ENCODE measurements at places on chromosomes 1 and 21.

DNA sequence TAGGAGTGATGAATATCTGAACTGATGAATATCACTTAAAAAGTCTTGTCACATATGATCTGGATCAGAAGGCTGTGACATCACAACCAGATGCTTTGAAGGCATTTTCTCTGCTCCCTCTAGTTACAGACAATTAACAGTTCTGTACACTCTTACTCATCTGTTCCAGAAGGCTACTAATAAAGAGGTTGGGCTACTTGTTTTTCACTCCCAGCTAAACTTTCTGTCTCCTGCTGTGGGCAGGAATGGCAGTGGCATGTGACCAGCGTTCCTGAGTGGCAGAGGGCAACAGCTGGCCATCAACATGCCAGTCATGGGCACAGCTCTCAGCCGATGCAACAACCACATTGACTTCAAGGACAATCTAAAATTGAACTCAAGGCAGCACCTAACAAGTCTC is 66.7 kb downstream of the SLC45A1 start:
- DNase-seq: no peak

GRCh38 chr1:103239034-103239433 is 130.7 kb upstream of the COL11A1 start:
- DNase-seq: no peak

GRCh38 chr1:227777156-227777555 is 38.3 kb upstream of the PRSS38 start:
- peak; percentile 52 for DNase-seq

- no peak for DNase-seq
These were observed 2.5 kb downstream of the CDC42BPA start for GRCh38 chr1:227315629-227316346.

Data from upper lobe of right lung (tissue), 1 donor.